ENCODE measurements at places on chromosomes 6 and 20.

DNA sequence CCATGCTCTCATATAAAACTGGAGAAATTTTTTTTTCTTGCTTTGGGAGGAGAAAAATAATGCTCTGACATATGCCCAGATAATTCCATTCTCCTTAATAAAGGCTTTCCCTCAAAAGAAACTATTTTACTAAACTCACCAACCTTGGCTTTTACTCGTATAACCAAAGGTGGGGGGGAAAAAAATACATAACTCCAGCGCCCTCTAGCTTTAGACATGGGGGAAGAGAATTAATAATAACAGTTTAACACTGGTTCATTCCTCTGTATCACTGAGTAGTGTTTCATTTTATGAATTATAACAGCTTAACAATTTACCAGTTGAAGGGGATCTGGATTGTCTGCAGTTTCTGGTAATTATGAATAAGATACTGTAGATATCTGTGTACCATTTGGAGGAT lies 1226.1 kb downstream of the GRIK2 start:
- DNase-seq: no peak

GRCh38 chr6:77548662-77549366 lies 85.5 kb upstream of the HTR1B start:
- DNase-seq: no peak

DNA sequence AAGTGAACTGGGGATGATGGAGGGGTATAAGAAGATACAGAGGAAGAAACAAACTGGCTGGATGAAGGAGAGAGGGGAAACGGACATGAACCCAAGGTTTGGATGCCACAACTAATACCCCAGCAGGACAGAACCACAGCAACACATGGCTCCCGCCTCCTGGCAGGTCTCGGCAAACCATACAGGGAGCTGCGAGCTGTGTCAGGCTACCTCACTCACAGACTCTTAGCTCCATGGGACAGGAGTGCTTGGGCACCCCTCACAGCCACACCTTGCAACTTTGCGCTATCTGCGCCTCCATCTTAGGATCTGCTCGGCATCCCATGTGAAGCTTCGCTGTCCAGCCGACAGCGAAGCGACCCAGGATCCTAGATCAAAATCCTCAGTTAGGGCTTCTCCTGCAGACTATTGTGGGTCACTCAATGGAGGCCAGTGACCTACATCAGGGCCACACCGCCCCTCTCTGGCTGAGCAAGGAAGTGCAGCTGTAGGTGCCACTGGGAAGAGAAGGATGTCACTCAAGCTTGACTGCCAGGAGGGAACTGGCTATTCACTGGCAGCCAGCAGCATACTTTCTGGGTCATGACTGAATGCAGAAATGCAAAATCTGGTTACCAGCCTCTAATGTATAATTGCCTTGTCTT lies 174.4 kb upstream of the RIN2 start:
- no peak for DNase-seq

GRCh38 chr6:140821196-140821595 lies 1311.5 kb upstream of the GJE1 start:
- DNase-seq: no peak

- DNase-seq: no peak
Observed at GRCh38 chr20:3431109-3431508, 23.6 kb upstream of the DNAAF9 start.

GRCh38 chr6:113909224-113909856 lies 52.2 kb downstream of the MARCKS start:
- no peak for DNase-seq

DNA sequence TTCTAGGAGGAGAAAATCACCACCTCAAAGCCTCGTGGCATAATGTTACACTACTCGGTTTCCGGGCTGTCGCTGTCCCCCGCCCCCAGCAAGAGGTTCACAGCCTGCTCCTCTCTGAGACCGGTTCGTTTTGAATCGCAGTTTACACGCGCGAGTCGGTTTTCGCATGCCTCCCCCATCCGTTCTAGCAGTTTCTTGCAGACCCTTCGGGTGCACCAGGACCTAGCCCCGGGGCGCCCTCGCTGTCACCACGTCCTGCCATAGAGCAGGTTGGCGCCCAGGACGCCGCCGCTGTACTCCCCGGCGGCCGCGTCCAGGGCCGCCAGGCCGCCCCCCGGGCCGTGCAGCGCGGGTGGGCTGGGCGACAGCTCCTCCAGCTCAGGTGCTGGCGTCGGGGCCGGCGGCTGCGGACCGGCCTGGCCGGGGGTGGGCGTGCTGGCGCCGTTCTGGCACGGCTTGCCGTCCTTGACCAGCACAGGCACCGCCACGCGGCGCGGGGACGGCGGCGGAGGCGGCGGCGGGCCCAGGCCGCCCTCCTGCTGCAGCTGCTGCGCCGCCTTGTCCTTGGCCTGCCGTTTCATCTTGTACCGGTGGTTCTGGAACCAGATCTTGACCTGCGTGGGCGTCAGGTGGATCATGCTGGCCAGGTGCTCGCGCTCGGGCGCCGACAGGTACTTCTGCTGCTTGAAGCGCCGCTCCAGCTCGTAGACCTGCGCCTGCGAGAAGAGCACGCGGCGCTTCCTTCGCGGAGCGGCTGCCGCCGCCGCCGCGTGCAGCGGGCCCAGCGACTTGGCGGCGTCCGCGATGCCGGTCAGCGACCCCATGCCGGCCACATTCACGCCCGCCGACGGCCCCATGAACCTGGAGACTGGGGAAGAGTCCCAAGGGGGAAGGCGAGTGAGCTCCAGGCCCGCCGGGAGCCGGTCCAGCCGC lies 1.4 kb downstream of the NKX2-4 start:
- DNase-seq: peak; percentile 38

GRCh38 chr6:13248053-13248452 lies 80.3 kb downstream of the TBC1D7 start:
- no peak for DNase-seq

GRCh38 chr6:169199625-169200335 lies 53.9 kb downstream of the THBS2 start:
- DNase-seq: no peak

DNA sequence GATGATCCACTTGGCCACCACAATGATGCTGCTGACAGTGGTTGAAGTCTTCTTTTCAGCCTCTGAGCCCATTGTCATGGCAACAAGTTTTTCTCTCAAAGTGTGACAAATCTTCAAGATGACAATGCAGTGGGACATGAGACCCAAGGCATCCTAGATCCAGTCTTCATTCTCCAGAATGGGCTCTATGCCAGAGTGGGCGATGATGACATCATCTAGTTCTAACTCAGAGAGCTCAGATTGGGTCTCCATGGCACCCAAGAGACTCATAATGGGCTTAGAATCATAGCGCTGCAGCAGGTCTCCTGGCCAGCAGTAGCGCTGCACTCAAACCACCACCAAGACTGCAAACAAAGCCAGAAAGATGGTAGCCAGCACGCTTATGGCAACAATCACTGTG lies 973.6 kb downstream of the EYS start:
- DNase-seq: no peak

GRCh38 chr6:168994956-168995355 lies 258.7 kb downstream of the THBS2 start:
- no peak for DNase-seq

DNA sequence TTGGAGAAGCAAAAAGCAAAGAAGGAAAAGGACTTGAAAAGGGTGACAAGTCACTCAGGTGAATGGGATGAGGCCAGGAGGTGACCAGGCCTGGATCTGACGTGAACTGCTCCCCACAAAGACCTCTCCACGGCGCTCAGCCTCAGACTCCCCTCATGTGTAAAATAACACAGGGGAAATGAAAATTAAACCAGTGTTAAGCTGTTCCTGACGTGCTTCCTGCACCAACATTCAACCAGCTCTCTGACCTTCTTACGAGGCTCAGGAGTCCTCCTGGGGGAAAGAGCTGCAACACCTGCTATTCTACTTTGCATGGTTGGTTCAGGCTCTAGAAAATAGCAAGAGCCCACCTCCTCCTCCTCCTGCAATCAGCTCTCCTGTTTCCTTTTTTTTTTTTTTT lies 256.7 kb downstream of the ATXN1 start:
- DNase-seq: no peak

DNA sequence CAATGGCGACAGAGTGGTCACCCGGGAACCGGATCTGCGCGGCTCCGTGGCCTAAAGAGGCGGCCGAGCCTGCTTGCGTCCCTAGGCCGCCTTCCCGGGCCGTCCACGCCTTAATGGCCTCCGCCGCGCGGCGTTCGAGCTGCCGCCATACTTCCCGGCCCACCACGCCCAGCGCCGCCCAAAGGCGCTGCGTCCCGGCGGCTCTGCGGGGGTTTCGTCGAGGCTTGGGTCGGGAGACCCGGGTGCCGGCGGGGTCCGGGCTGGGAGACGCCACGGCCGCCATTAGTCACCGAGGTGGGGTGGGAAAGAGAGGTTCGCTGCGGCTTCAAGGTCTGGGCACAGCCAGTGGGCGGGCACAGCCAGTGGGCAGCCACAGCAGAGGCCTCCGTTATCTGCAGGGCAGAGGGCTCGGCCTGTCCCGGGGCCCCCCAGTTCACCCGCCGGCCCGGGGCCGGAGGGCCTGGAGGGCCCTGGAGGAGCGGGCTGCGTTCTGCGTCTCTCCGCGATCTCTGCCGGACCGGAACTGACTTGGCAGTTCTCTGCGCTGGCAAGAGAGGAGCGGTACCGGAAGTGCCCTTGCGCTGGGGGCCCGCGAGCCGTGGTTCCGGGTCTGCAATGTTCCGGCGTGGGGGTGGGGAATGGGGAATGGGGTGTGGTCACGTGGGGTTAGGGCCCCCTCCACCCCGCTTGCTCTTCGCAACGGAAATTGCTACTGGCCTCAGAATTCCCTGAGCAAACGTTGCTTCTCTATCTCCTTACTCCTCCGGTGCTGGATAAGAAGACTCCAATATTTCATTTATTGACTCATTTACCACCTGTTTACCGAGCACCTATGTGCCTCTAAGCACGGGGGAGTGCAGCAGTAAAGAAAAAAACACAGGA lies 82.3 kb downstream of the CNBD2 start:
- DNase-seq: peak; percentile 79

GRCh38 chr6:106066989-106067388 lies 19.1 kb upstream of the PRDM1 start:
- DNase-seq: no peak

- no peak for DNase-seq
Observed at GRCh38 chr20:23451956-23452487, 654 bp downstream of the CST11 start.

- no peak for DNase-seq
Observed at GRCh38 chr20:59808729-59809381, 124.6 kb downstream of the SYCP2 start.

DNA sequence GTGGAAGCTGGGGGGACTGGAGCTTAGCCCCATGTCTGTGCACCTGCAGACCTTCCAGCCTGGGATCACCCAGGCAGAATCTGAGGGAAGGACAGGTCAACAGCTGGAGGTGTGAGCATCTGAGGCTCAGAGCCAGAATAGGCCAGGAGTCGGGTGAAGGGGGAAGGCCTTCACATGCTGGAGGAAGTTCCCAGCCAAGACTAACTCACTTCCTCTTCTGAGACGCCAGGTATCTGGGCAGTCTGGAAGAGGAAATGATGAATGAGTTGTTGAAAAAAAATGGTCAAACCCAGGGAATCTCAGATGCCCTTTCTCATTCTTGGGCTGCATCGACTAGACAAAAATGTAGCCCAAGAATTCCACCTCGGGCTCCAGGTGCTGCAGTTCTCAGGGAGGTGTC lies 73.6 kb upstream of the TIAM2 start:
- no peak for DNase-seq

GRCh38 chr6:104579310-104579863 lies 280.3 kb downstream of the HACE1 start:
- DNase-seq: no peak

GRCh38 chr6:3977875-3978711 lies 100.8 kb downstream of the FAM217A start:
- DNase-seq: peak; percentile 11

DNA sequence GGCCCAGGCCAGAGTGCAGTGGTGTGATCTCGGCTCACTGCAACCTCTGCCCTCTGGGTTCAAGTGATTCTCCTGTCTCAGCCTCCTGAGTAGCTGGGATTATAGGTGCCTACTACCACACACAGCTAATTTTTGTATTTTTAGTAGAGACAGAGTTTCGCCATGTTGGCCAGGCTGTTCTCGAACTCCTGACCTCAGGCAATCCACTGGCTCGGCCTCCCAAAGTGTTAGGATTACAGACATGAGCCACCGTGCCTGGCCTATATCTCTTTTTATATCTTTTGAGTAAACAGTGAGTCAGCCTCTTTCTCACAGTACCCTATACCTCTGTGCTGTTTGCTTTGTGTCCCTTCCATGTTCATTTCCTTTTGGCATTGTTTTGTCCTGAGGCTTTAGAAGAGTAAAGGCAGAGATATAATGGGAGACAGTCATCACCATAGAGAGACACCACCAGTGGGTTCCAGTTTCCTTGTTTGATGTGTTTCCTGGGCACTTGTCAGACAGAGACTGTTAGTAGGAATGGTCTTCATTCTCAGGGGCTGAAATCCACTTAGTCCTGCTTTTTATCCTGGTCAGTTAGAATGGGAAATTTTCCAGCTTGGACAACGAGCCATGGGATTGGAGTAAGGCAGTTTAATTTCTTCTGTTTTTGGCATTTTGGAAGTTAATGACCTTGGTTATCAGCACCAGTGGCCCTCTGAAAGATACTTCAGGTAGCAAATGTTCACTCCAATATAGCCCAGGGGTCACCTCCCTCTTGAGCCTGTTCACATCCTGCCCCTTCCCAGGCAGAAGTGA lies 32.2 kb upstream of the ASXL1 start:
- no peak for DNase-seq

DNA sequence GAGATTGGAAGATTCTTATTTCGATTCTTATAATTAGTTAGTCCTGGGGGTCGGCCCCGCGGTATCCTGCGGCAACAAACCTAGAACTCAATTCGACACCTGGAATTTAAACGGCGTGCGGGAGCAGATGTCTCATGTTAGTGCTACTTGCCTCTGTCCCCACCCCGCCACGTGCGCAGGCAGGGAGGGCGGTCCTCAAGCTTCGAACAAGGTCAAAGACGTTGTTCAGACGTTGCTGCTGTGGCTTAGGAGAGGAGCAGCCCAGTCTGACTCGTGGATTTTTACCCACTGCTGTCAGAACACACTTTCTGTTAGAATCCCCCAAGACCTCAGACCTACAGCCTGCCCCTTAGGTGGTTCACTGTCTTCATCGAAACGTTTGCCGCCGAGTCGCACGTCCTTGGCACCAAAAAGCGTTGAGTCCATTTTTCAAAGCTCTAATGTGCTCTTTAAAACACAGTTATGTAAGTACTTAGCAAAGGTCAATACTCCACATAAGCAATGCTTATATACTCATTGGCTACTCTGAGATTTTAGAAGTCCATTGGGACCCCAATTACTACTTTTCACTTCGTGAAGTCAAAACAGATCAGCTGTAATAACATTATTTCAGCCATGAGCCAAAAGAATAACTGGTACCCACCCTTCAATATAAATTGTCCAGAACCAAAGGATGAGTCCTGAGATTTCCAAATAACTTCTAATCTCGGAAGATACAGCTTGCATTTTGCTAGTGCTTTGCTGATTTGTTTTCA lies 2.7 kb upstream of the C6orf62 start:
- peak; percentile 79 for DNase-seq

- DNase-seq: no peak
Observed at GRCh38 chr20:33124261-33124660, 43.7 kb upstream of the BPIFA2 start.

GRCh38 chr20:25136643-25137559 lies 55.0 kb upstream of the VSX1 start:
- DNase-seq: no peak
